Activated T-cell treated with anti-CD3 and anti-CD28 coated beads, Interleukin-2, amount 50 U/mL, for 1 hour (primary cell): ENCODE measurements at places on chromosomes 11 and 22.

- no peak for DNase-seq
Observed at GRCh38 chr11:123920943-123921342, 18.5 kb upstream of the OR4D5 start.

- no peak for DNase-seq
Observed at GRCh38 chr11:111357150-111358037, 21.7 kb downstream of the POU2AF1 start.

GRCh38 chr11:12044799-12045198, 36.4 kb upstream of the DKK3 start:
- DNase-seq, result no peak

- DNase-seq, result no peak
Observed at GRCh38 chr11:126438691-126439090, 83.2 kb downstream of the ST3GAL4 start.

GRCh38 chr22:25941365-25941960, 199.5 kb downstream of the MYO18B start:
- DNase-seq, result no peak

DNA sequence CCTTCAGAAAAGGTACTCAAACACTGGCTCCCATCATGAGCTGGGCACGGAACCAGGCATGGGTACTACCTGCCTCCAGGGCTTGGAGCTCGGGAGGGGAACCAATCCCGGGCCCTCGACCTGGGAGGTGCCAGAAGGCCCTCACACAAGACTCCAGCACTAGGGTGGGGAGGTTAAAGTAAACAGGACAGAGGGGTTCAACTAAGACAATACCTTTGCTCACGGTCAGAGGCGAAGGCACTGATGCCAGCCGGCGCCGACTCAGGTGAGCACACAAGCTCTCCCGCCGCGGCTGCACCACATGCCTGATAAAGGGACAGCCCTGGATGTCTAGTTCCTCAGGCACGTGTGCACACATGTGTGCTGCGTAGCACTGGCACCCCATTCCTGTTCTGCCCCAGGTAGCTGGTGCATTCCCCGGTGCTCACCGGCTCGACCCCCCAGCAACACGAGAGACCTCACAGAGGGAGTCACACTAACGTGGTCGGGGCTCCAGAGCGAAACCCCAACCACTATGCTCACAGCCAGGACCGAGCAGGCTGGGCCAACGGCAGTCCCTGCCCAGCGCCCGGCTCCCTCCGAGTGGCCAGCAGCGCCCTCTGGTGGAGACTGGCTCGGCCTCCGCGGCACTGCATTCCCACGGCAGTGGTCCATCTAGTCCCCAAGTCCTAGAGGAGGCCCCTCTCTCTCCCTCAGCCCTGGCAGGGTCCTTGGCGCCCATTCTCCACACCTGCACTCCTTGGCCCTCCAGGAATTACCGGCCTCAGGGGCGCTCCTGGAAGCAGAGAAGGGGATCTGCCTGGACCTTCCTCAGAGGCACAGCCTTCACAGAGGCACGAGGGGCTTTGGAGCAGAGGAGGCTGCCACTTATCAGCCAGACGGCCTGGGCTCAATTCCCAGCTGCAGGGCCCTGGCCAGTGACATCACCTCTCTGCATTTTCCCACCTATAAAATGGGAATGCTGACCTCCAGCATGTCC, 28.8 kb upstream of the MOB2 start:
- peak; percentile 83 for DNase-seq

- no peak for DNase-seq
Observed at GRCh38 chr11:60633645-60634044, 65.8 kb upstream of the MS4A8 start.

GRCh38 chr11:50333861-50334260, 301.2 kb downstream of the OR4C45 start:
- no peak for DNase-seq

GRCh38 chr22:23401111-23401909, 178.8 kb downstream of the IGLL1 start:
- no peak for DNase-seq

DNA sequence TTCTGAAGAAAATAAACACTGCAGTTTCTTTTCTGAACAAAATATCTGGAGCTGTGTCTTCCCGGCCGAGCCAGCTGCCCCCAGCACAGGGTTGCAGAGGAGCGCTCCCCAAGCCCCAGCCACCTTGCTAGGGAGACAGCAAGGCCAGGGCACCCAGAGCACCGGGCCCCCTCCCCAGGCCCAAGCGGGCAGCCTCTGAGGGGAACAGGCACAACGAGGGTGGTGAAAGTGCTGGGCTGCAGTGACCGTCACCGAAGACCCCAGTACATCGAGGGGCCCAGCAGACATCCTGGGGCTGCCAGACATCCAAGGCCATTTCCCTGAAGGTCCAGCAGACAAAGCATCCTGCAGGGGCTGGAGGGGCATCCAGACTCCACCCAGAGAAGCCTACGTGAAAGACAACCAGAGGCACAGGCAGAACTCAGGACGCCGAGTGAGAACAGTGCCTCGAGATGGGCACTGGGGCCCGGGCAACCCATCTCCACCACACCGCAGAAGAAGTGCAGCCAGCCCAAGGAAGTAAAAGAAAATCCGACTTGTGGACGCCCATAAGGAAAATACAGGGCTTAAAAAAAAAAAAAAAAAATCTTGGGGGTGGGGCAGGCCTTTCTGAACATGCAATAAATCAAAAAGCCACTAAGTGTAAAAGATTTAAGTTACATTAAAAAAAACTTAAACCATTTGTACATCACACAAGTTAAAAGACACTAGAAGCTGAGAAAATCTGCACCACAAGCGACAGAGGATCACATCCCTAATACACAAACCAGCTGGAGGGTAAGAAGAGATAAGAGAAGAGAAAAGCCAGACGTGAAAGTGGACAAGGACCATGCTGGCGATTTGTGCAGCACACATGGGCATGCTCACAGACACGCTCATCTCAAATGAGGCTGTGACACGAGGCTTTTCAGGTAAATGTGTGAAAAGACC, 36.0 kb upstream of the COMT start:
- no peak for DNase-seq

DNA sequence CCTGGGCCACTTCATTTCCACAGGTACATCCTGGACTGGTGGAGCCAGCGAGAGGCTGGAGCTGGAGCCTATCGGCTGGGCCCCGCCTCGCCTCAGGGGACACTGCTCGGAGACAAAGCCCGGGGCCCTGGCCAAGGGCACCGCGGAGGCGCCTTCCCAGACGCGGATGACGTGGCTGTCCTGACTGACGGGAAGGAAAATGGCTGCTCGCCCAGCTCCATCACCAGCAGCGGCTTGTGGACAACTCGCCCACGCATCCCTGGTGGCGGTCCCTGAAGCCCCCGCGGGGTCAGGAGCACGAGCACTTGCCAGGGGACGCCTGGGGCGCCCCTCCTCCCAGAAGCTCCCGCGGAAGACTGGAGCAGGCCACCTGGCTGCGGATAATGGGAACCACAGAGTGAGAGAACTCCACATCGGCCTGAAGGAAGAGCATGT, 49.6 kb downstream of the CECR2 start:
- DNase-seq, result no peak

- no peak for DNase-seq
Observed at GRCh38 chr11:43818220-43818619, 62.4 kb upstream of the ALKBH3 start.

- no peak for DNase-seq
Observed at GRCh38 chr22:35930933-35931332, 97.7 kb downstream of the RBFOX2 start.

- no peak for DNase-seq
Observed at GRCh38 chr22:42353883-42354727, 78.1 kb downstream of the NFAM1 start.

- no peak for DNase-seq
Observed at GRCh38 chr11:92296138-92296515, 71.5 kb downstream of the FAT3 start.

GRCh38 chr11:64597671-64598101, 6.7 kb downstream of the SLC22A12 start:
- no peak for DNase-seq

GRCh38 chr11:92357841-92358240, 133.2 kb downstream of the FAT3 start:
- no peak for DNase-seq

DNA sequence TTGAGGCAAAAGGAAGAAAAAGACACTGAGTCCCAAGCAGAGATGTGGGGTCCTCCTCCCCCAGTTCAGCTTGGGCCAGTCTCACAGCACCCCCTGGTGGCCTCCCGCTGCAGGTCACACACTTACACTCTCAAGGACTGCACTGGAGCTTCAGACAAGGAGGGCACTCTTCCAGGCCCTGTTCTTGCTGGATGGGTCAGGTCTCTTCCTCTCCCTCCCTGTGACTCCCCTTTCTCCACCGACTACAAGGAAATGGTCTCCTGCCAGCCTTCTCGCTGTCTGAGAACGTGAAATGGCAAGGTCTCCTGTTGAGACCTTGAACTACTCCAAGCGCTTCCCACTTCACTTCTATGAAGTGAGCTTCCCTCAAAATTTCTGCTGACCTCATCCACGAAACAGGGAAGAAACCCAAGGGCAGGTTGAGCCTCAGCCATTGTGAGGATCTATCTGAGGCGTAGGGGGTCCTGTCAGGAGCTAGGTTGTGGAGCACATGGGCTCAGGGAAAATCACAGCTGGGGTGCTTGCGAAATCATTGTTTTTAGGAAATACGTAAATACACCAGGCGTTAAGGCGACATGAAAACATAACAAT, 11.2 kb upstream of the IGLL1 start:
- peak; percentile 52 for DNase-seq

GRCh38 chr11:72353861-72354260, 80.5 kb downstream of the CLPB start:
- no peak for DNase-seq

- DNase-seq, result no peak
Observed at GRCh38 chr11:60100516-60100915, 12.1 kb downstream of the MS4A2 start.

DNA sequence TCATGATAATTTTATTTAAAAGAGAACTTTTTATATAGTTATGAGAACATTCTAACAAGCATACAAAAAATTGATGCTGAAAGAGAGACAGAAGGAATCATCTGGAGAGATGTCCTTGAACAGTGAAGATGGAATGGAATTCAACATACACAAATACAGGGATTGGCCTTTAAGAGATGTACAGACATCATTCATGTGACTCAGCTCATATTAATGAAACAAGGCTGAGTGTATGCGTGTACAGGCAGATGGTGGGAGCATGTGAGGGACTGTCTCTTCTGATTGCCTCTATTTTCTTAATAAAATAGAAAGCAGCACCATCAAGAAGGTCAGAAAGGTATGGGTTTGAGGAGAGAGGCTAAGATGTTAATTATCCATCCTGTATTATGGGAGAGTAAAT, 793.3 kb downstream of the CNTN5 start:
- no peak for DNase-seq

DNA sequence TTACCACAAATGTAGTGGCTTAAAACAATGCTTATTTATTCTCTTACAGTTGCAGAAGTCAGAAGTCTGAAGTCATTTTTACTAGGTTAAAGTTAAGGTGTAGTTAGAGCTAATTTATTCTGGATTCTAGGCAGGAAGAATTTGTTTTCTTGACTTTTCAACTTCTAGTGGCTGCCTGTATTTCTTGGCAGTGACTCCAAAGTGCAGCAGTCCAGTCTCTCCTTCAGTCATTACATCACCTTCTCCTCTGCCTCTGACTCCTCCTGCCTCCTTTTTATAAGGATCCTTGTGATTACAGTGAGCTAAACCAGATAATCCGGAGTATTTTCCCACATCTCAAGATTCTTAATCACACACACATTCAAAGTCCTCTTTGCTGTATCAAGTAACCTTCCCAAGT, 581.4 kb downstream of the KCNA4 start:
- no peak for DNase-seq

DNA sequence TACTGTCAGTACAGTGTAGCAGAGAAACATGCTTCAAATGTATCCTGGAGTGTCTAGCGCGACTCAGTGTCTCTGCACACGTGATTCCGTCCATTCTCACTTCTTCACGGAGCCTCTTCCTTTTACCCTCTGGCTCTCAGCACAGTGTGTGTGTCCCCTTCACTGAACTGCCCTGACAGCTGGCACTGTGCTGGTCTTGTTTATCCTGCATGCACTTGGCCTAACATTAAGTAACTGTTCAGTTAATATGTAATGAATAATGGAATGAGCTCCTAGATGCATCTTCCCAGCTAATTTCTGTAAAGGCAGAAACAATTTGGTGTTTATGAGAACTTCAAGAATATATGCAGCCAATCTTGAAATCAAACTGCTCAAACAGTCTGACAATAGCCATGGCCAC, 44.4 kb downstream of the KMT5B start:
- no peak for DNase-seq

- no peak for DNase-seq
Observed at GRCh38 chr11:47516155-47516554, 36.8 kb downstream of the CELF1 start.

DNA sequence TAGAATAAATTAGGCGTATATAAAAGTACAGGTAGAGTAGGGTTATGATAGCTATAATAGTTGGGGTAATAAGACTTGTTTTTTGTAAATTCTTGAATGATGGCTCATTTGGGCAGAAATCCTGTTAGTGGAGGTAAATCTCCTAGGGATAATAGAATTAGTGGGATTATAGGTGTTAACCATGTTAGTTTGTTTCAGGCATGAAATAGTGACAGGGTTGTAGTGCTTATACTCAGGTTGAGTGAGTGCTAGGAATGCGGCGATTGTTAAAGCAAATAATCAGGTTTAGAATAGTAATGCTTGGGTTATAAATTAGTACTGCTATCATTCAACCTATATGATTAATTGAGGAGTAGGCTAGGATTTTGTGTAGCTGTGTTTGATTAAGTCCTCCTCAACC, 297.1 kb downstream of the DYNC2H1 start:
- no peak for DNase-seq

GRCh38 chr11:116525961-116526495, 246.8 kb downstream of the BUD13 start:
- DNase-seq, result no peak

GRCh38 chr11:63212742-63213141, 30.7 kb downstream of the SLC22A25 start:
- no peak for DNase-seq

DNA sequence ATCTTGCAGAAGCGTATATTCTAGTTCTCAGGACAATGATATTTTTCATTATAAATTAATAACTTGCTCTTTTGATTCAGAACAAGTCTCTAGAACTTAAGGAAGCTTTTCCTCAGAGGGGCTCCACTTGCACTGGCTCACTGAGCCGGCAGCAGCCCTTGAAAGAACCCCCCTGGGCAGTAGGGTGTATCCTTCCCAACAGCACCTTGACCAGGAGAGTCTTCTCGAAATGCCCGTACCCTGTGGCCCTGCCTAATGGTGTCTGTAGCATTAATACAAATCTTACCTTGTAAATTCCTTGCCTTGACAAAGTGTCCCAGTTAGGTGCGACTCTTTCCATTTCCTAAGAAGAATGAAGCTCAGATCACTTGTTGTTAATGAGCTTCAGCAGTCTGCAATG, 13.5 kb downstream of the PSMD13 start:
- DNase-seq, result no peak

- DNase-seq, result no peak
Observed at GRCh38 chr11:127816962-127817361, 770.4 kb downstream of the ETS1 start.

- no peak for DNase-seq
Observed at GRCh38 chr22:39470451-39471291, 13.9 kb downstream of the MGAT3 start.

DNA sequence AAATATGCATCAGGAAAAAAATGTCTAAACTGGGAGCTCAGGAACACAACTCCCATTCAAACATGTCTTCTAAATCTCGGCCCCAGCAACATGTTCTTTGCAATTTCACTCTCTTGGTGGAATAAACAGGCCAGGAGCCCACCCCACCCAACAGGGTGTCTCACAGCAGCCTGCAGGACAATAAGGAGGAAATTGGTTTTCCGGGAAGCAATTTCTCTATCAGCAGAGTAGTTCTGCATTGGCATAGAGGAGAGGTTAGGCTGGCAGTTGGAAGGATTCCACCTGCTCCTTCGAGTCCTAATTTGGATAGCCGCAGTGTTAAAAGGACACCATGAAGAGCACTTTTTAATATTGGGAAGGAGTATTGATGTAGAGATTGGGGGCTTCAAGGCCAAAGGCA, 55.9 kb upstream of the BARX2 start:
- no peak for DNase-seq
